ENCODE measurements at places on chromosomes 2 and 18.
A peak's percentile ranks its signal among the peaks of the same experiment; 100 is the strongest.

- H3K4me3 ChIP-seq: no peak overlapping the region
- H3K27ac ChIP-seq: no peak overlapping the region
- peaks cover 18% of the 10 kb centered on the region for H3K27me3 ChIP-seq
- no peaks in the 10 kb centered on the region for H3K4me1 ChIP-seq
- no peaks in the 10 kb centered on the region for H3K36me3 ChIP-seq
- no peak for ATAC-seq
These were observed 86.7 kb downstream of the DDX1 start for GRCh38 chr2:15678346-15678745.

- H3K27ac ChIP-seq: no peak overlapping the region
- no peaks in the 10 kb centered on the region for H3K4me1 ChIP-seq
- no peaks in the 10 kb centered on the region for H3K27me3 ChIP-seq
- no peak for ATAC-seq
- no peak overlapping the region for H3K4me3 ChIP-seq
These were observed 516.2 kb upstream of the MYT1L start for GRCh38 chr2:2847209-2847676.

GRCh38 chr2:170456914-170457313, 258.2 kb upstream of the SP5 start:
- no peak overlapping the region for H3K27ac ChIP-seq
- ATAC-seq: no peak
- no peaks in the 10 kb centered on the region for H3K27me3 ChIP-seq
- H3K4me3 ChIP-seq: no peak overlapping the region

- H3K27me3 ChIP-seq: no peaks in the 10 kb centered on the region
- ATAC-seq: no peak
- no peaks in the 10 kb centered on the region for H3K36me3 ChIP-seq
- no peak overlapping the region for H3K4me3 ChIP-seq
- H3K4me1 ChIP-seq: peaks cover 15% of the 10 kb centered on the region
- no peak overlapping the region for H3K27ac ChIP-seq
These were observed 9.7 kb upstream of the NEDD4L start for GRCh38 chr18:58034370-58034769.

- H3K27me3 ChIP-seq: no peaks in the 10 kb centered on the region
- H3K4me3 ChIP-seq: no peak overlapping the region
- peaks cover 6% of the 10 kb centered on the region for H3K36me3 ChIP-seq
These were observed 90.9 kb upstream of the CXCR4 start for GRCh38 chr2:136208682-136209420.

- ATAC-seq: no peak
- no peak overlapping the region for H3K4me3 ChIP-seq
- no peaks in the 10 kb centered on the region for H3K36me3 ChIP-seq
- no peak overlapping the region for H3K27ac ChIP-seq
These were observed 1293.5 kb upstream of the CHAC2 start for GRCh38 chr2:52474091-52474490.

DNA sequence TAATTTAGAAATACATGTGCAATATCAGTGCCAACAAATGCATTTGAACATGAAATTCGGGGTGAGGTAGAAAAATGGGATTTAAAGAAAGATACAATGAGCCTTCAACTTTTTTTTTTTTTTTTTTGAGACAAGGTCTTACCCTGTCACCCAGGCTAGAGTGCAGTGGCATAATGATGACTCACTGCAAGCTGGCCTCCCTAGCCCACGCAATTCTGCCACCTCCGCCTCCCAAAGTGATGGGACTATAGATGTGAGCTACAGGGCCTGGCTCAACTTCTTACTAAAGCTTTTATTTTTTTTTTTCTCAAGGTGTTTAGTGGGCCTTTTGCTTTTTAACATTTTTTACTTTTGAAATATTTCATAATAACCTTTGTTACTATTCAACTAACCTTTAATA, 365.6 kb downstream of the LRRTM4 start:
- no peaks in the 10 kb centered on the region for H3K36me3 ChIP-seq
- no peak overlapping the region for H3K4me3 ChIP-seq
- no peaks in the 10 kb centered on the region for H3K27me3 ChIP-seq
- no peak for ATAC-seq

- peak; percentile 78 for ATAC-seq
- H3K4me3 ChIP-seq: peak overlapping the region; percentile 62
- peak overlapping the region; percentile 58 for H3K27ac ChIP-seq
- peaks cover 58% of the 10 kb centered on the region for H3K36me3 ChIP-seq
These were observed 23.7 kb downstream of the PLEK start for GRCh38 chr2:68388772-68389171.

DNA sequence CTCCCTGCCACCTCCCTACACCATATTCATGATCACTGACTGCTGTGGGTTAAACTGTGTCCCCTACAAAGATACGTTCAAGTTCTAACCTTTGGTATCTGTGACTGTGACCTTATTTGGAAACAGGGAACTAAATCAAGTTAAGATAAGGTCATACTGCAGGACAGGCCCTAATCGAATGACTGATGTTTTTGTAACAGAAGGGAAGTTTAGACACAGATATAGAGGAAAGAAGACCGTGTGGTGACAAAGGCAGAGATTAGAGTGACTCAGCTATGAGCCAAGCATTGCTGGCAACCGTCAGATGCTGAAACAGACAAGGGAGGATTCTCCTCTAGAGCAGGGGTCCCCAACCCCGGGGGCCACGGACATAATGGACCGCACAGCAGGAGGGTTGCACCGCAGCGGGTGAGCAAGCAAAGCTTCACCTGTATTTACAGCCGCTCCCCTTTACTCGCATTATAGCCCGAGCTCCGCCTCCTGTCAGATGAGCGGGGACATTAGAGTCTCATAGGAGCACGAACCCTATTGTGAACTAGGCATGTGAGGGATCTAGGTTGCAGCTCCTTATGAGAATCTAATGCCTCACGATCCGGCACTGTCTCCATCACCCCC, 28.9 kb upstream of the RNF152 start:
- no peaks in the 10 kb centered on the region for H3K36me3 ChIP-seq
- no peak overlapping the region for H3K27ac ChIP-seq
- no peak for ATAC-seq
- H3K27me3 ChIP-seq: no peaks in the 10 kb centered on the region
- H3K4me1 ChIP-seq: no peaks in the 10 kb centered on the region
- H3K4me3 ChIP-seq: no peak overlapping the region

DNA sequence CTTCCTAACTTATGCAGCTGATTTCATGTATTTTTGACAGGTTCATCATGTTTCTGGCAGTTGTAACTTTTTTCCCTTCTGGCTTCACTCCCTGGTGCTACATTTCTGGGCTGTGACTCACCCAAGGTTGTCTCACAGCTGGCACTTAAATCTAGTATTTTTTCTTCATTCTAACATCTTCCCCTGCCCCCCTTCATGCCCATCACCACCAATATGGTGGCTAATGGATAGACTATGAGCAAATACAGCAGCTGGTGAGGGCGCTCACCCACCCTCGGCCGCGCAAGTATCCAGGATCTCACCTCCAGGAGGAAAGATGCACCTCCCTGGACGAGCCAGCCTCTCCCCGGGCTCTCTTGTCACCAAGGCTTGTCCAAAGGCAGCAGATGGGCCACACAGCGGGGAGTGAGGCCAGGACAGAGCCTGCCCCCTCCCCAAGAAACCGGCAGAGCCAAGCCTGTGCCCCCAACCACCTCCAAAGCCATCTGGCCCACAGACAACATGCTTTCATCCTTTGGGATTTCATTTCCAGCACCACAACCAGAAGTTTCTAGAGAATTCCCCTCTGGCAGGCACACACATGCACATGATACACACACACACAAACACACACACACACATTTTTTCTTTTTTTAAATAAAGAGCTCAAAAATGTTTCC, 39.1 kb downstream of the ATOH8 start:
- H3K36me3 ChIP-seq: no peaks in the 10 kb centered on the region
- H3K4me3 ChIP-seq: no peak overlapping the region
- H3K27me3 ChIP-seq: peaks cover 55% of the 10 kb centered on the region
- H3K27ac ChIP-seq: no peak overlapping the region
